ENCODE measurements at places on chromosomes 5 and 9.

GRCh38 chr9:131773911-131774379 is 34.1 kb upstream of the RAPGEF1 start:
- ATAC-seq, result no peak

GRCh38 chr5:11047030-11047429 is 286.0 kb upstream of the DAP start:
- ATAC-seq, result no peak

DNA sequence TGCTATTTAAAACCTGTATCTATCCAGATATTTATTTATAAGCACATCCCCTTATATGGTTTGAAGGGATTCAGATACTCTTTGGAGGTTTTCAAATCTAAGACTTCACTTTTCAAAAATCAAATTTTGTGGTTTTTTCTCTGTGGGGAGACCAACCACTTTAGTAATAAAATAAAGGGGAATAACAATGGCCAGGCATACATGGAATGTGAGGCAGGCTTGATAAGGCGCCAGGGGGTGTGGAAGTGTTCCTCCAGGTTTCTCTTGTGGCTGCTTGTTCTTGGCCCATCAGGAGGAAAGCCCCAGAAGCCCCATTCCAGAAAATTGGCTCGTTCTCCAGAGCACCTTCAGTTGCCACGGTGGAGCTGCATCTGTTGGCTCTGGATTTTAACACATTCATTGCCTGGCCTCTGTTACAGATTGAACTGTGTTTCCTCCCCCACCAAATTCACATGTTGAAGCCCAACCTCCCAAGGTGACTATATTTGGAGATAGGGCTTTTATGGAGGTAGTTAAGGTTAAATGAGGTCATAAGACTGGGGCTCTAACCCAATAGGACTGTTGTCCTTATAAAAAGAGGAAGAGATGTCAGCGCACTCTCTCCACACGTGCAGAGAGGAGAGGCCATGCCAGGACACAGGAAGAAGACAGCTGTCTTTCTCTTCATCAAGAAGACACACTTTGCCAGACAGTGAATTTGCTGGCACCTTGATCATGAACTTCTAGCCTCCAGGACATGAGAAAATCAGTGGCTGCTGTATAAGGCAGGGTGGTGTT is 195.9 kb downstream of the TMEM38B start:
- no peak for ATAC-seq

DNA sequence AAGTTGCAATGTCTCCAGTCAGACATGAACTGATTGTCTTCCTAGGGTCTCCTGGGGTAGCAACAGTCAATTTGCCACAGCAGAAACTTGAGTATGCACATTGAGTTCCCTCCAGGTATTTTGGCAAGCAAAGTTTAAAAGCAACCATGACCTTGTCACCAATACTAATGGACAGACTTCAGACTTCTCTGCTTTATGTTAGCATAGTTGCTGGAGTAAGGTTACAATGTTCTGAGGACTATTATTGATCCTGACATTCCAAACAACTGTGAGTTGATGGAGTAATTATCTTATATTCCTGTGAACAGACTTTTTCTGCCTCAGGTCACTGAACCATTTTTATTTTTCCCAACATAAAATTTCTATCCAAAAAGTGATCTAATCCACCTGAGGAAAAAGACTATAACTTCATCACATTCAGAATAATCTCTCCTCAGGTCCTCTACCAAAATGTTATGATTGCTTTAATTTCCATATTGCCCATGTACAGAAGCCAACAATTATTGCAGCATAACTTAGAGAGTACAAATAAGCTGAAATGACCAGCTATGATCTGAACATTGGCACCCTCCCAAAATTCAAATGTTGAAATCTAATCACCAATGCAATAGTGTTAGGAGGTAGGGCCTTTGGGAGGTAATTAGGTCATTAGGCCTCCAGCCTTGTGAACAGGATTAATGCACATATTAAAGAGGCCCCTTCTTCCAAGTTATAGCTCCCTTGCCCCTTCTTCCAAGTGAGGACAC is 228.3 kb downstream of the PDE4D start:
- ATAC-seq, result no peak

- no peak for ATAC-seq
These were observed 59.3 kb downstream of the KCNT1 start for GRCh38 chr9:135761150-135761844.

- ATAC-seq, result no peak
These were observed 62.9 kb upstream of the IL17B start for GRCh38 chr5:149441986-149442385.

- ATAC-seq, result peak; percentile 37
These were observed 666 bp downstream of the PPARGC1B start for GRCh38 chr5:149730620-149731331.

- peak; percentile 42 for ATAC-seq
These were observed at the start of gene SLC1A1 for GRCh38 chr9:4489919-4490704. Gene SLC1A1, plus strand, starts transcription at chr9:4490468. Its CDS starts 212 bp downstream, at chr9:4490680.

GRCh38 chr9:33467526-33467925 is 6.2 kb downstream of the NOL6 start:
- no peak for ATAC-seq

DNA sequence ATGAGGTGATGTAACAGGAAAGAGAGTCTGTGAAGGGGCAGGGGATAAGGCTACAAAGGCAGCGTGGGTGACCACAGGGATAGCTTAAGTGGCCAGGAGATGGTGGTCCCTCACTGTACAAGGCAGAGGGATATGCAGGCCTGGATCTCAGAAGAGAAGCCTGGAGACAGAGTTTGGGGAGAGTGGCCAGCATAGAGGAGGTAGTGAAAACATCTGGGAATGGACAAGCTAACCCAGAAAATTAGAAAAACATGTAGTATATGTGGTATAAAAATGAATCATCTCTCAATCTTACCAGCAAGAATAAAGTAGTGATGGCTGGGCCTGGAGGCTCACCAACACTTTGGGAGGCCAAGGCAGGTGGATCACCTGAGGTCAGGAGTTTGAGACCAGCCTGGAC is 349.2 kb upstream of the KLF4 start:
- ATAC-seq, result no peak

GRCh38 chr5:78760770-78761169 is 112.2 kb upstream of the LHFPL2 start:
- no peak for ATAC-seq

GRCh38 chr5:74493411-74493810 is 147.1 kb downstream of the ENC1 start:
- ATAC-seq, result no peak

DNA sequence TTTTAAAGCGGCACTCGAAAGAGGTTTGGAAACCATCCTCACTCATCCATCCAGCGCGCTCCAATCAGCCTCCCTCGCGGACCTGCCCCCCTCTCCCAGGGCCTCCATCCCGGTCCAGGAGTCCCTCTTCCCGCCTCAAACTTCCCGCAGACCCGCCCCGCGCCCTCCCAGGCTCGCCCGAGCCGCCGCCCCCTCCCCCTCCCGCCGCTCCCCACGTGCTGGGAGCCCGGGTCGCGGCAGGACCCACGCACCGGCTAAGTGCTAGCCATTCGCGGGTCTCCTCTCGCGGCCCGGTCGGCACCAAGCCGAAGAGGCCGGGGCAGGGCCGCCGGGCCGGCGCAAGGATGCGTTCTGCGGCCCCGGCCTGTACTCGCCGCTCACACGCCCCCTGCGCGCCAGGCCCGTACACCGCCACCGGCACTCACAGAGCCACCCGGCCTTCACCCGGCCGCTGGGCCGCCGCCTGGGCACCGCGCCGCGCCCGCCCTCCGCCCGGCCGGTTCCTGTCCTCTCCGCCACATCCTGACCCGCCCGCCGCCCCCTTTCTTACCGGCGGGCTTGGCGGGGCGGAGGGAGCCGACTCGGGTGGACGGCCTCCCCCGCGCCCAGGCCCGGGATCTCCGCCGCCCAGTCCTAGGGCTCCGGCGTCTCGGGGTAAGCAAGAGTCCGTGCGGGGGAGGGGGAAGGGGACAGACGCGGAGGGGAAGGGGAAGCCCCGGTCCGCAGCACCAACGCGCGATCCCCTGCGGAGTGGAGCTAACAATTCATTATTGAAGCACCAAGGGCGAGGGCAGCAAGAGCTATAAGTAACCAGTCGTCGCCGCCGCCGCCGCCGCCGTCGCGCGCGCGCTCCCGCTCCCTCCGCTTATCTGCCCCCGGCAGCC is 576 bp downstream of the CHD1 start:
- ATAC-seq, result peak; percentile 6

GRCh38 chr5:33531824-33532223 is 91.1 kb downstream of the TARS1 start:
- no peak for ATAC-seq

DNA sequence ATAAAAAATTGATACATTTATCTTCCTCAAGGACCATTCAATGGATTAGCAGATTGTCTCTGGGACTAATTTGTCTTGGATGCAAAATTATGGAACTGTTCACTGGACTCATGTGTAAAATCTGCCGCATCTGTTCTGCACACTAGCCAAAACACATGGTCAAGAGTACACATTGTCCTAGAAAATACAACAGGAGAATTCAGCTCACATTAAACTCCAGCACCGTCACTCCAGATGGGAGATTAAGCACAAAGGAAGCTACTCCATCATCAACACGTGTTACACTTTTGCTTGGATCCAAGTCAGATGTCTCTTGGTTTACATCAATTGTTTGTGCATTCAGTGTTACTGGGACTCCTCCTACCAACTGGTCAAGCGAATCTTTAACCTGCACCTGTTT is 28.8 kb downstream of the C5 start:
- ATAC-seq, result no peak

DNA sequence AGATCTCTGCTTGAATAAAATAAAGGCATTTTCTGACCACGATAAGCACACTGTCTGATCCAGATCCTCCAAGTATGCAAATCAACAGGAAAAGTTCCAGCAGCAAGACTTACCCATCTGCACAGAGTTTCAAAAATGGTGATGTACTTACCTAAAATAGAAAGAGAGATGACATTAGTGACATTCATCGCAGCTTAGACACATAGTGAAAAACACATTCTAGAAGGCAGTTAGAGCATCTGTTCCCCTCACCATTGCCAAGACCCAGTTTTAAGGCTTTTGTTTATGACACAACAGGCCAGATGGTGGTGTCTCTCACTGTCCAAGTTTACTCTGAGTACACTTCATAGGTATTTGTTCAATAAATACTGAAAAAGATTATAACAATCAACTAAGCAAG is 207.7 kb downstream of the PDE4D start:
- no peak for ATAC-seq

GRCh38 chr5:97163360-97163764 is 19.7 kb downstream of the RIOK2 start:
- no peak for ATAC-seq

DNA sequence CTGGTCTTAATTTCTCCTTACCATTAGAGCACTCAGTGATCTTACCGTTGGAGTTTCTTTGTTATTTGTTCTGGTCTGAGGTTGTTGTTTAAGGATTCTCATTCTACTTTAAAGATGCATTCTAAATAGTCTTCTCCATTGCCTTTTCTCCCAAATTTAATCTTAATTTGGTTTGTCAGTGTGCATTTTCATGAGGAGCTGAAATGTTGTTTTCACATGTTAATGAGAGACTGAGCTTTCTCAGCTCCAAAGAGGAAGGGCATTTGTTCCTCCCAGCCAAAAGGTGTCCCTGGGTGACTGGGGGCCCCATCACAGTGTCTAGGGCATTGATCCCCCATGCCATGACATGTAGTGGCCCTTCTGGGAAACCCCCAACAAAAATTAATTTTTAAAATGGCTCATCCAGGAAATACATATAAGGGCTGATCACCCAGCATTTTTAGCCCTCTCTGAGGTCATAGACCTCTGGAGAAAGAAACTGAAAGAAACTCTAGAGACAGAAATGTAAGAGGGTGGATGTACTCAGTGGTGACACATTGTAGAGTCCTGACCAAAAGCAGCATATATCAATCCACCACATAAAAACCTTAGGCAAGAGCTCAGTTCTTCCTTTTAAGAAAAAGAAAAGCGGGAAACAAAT is 240.4 kb upstream of the RAI14 start:
- peak; percentile 77 for ATAC-seq

GRCh38 chr5:79456890-79457583 is 56.9 kb downstream of the HOMER1 start:
- ATAC-seq, result no peak

GRCh38 chr5:41772056-41772455 is 98.2 kb downstream of the OXCT1 start:
- ATAC-seq, result no peak

DNA sequence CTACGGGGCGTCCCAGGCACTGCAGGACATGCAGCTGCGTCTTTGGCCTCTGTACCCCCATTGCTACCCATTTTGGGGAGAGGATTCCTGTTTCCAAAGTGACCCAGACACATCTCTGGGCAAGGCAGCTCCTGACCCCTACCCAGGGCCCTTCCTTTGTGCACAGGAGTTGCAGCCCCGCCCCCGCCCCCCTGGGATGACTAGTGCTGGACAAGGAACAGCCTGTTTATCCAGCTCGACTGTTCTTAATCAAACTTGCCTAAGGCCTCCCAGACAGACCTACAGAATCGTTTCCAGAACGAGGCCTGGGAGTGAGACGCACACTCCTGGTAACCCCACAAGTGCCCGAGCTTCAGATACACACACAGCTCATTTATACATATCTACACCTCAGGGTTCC is 13.2 kb downstream of the DIPK1B start:
- no peak for ATAC-seq

DNA sequence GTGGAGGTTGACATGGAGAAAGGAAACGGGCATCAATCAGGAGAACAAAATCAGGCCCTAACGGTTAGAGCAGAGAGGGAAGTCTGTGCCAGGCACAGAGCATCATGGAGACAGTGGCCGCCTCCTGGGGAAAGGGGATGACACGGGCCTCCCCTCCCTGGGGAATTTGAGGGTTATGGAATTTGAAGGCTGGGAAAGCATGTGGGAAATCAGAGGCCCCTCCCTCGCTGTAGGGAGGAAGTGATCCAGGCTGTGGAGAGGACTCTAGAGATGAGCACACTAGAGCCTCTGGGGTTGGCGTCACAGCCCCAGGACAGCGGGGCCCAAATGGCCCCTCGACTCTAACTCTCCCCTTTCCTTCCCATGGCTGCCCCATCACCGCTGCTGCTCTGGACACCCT is 36.7 kb downstream of the PROP1 start:
- no peak for ATAC-seq

DNA sequence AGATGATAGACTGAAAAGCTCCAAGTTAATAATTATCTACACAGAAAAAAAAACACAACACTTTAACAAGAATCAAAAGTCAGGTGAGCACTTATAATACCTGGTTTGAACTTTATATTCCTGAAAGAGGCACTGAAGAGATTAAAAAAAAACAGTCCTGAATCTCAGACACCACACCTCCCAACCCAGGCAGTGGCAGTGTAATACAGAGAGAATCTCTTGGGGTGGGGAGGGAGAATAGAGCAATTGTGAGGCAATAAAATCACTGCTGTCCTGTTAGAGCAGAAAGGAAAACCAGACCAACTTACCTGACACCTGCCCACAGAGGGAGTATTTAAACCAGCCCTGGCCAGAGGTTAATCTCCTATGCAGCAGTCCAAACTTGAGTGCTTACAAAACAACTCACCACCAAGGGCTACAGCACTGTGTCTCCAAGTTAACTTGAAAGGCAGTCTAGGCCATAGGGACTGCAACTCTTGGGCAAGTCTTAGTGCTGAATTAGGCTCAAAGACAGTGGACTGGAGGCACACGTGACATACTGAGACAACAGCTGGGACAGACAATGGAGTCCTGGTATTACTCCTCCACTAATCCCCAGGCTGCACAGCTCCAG is 54.2 kb downstream of the SLCO4C1 start:
- no peak for ATAC-seq
